ENCODE measurements at places on chromosomes 5 and 9.

GRCh38 chr5:129271308-129271707 lies 176.8 kb downstream of the ISOC1 start:
- peak; percentile 10 for DNase-seq

GRCh38 chr5:74594137-74595040 lies 46.1 kb downstream of the ENC1 start:
- DNase-seq: no peak

GRCh38 chr5:179973391-179973790 lies 65.7 kb upstream of the TBC1D9B start:
- DNase-seq: no peak

- peak; percentile 5 for DNase-seq
Measured at GRCh38 chr5:82018462-82018861, 46.6 kb downstream of the ATG10 start.

DNA sequence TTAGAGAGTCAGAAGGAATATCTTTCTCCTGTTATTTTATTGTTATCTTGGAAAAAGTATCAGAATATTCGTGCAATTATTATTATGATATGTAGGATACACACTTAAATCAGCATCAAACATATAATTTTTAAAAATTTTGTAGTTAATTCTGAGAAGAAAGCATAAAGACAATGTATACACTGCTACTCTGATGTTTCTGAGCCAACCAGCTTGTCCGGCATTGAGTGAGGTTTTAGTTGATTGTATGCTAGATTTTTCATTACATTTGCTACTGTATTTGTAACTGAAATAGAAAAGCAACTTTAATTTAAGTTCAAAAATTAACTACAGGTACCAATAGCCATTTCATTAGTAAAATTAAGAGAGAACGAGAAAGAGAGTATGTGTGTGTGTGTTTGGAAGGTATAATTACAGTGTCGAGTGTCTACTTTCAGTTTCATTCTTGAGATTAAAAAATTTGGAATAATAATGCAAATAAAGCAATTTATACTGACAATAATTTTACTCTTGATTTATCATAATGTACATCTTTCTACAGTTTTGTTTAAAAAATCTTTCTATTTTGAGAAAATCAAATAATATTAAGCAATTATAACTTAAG lies 160.4 kb upstream of the CDH12 start:
- no peak for DNase-seq

- no peak for DNase-seq
Measured at GRCh38 chr9:4514252-4515128, 24.2 kb downstream of the SLC1A1 start.

GRCh38 chr5:132079081-132079480 lies 5.5 kb downstream of the CSF2 start:
- DNase-seq: no peak

DNA sequence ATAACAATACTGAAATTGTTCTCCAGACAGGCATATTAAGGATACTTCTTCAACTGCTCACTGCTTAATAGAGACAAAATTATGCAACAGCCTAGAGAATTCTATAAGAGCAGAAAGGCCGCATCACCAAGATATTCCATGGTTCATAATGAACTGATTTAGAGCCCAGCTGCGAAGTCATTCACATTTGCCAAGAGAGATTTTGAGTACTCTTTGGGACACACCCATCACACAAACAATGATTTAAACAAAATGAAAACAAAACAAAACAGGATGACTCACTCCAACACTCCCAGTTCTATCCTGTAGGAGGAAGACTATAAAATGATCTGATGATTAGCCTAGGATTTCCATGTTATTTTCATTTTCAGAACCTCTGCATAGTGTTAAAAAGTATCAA lies 145.7 kb upstream of the GNA14 start:
- peak; percentile 2 for DNase-seq

DNA sequence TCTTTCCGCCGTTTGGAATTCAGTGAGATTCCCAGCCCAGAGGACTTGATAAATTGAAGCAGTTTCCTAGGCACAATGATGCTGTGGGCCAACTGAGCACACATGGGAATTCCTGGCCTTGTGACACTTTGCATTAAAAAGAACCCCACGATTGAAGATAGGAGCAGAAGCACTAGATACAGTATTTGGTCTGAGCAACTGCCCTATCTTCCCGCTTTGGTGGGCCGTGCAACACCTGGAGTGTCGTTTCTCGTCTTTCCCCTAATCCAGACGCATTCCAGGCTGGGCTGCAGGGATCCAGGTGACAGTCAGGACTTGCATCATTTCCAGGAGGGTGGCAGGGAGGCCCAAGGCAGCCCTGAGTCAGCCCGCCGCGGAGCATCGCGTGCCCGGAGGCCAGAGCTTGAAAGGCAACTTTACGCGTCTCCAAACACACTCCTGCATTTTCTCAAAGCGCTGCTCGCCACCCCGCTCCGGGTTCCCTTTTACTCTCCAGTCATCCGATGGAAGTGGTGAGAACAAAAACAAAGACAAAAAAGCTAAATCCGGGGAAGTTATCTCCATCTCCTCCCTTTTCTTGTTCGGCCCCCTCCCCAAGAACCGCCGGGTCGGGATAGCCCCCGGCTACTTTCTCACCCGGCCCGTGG lies 753 bp upstream of the STC2 start:
- DNase-seq: peak; percentile 69

GRCh38 chr5:152274224-152274623 lies 130.9 kb downstream of the NMUR2 start:
- peak; percentile 0 for DNase-seq

- no peak for DNase-seq
Measured at GRCh38 chr5:112480501-112480900, 61.4 kb upstream of the EPB41L4A start.

- no peak for DNase-seq
Measured at GRCh38 chr9:131813116-131813515, 73.2 kb upstream of the RAPGEF1 start.

DNA sequence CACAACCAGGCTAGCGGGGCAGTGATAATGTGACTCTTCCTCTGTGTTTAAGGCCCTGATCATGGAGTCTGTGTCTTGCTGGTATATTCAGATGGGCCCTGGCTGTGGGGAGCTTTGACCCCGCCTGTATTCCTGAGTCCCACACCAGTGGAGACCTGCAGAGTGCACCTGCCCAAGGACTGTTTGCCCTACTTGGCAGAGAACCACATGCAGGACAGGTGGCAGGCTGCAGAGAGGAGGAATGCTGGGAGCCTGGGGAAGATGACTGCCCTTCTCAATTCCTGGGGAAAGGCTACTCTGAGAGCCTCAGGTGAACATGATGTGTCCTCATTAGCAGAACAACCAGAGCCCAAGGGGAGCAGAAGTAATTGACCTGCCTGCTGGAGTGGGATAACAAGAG lies 36.2 kb downstream of the IARS1 start:
- no peak for DNase-seq

DNA sequence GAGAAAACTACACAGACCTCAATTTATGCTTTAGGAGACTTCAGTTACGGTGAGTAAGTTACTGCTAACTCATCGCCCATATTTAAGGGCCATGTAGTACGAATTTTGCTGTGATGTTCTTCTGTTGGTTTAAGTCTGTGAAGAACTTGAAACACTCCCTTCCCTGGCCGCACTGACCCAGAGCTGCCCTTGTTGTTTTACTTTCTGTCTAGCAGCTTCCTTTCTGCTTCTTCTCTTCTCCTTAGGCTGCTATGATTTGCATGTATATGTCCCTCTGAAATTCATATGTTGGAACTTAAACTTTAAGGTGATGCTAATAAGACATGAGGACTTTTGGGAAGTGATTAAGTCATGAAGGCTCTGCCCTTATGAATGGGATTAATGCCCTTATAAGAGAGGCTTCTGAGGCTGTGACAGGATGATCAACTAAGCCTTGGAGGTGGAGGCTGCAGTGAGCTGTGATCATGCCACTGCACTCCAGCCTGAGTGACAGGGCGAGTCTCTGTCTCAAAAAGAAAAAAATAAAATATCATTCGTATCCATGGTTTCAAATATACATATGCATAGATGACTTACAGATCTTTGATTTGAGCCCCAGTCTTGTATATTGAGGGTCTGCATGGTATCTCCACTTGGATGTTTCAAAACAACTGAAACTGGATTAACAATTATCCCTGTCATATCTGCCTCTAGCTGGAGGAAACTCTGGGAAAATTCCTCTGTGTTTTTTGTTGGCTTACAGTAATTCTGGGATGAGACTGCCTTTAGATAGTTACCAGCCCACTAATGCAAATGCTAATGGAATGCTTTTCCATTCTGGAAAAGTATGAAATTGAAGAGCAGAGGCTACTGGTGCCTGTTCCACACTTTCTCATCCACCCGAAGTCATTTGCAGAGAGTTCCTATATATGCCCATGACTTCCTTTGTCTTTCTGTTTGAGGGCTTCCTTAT lies 263.4 kb upstream of the ACTBL2 start:
- no peak for DNase-seq

DNA sequence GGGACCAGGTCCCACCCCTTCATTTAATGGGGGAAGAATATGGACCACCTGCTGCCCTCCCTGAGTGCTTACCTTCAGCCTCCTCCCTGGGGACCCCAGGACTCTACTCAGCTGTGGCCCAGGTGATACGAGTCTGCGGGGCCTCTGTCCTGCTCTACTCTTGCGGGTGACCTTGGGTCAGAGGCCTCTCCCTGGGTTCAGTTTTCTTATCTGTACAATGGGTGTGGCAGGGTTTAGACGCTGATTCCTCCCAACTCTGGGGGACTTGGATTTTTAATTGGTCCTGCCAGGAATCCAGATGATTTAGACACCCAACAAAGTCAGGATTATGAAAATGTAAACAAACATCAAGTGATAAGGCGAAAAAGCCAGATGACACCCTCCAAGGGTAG lies 25.0 kb downstream of the FAM163B start:
- DNase-seq: no peak

DNA sequence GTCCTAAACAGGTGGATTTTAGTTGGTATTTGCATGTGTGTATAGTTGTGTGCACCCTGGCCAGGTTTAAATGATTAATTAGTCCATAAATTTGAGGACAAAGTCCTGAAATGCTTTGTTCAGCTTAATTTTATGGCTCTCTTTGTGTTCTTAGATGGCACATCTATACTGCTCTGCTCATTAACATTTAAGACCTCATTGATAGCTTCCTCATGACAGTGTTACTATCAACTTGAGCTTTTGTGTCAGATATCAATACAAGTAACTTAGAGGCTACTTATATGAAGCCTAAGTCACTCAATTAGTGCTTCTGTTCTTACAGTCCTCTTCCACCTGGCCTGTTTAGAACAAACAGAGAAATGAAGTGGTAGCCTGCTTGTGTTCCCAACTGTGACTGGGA lies 240.9 kb downstream of the TRPM3 start:
- DNase-seq: no peak

DNA sequence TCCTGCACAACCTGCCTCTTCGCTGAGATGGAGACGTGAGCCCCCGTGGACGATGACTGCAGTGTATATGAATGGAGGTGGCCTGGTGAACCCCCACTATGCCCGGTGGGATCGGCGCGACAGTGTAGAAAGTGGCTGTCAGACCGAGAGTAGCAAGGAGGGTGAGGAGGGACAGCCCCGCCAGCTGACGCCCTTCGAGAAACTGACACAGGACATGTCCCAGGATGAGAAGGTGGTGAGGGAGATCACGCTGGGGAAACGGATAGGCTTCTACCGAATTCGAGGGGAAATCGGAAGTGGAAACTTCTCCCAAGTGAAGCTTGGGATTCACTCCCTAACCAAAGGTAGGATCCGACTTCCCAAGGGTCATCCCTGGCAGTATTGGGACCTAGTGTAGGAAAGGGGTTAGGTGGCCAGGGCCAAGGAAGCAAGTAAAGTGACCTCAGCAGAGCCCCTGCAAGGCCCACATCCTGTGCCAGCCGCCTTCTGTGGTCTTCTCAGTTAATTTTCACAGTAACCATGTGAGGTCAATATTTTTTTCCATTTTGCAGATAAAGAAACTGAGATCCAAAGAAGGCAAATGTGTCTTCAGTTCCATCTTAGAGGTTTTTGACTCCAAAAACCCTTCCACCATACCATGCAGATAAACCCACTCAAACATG lies 53.8 kb downstream of the NIM1K start:
- DNase-seq: no peak

- DNase-seq: no peak
Measured at GRCh38 chr5:178392931-178393394, 160.4 kb upstream of the PHYKPL start.

DNA sequence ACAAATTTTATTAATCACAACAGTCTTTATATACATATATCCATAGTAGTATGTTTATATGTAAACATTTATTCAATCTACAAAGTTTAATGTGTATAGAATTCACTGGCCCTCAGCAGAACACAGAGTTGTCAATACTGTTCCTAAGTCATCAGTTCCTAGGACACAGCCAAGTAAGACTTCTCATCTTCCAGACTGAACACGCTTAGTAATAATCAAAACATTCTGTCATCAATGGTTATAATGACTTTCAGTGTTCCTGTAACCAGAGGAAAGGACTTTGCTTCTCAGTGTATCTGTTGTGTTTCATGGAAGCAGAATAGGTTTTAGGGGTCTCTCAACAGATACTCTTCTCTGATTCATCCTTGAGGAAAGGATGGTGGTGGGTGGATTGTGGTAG lies 82.2 kb downstream of the SMIM23 start:
- peak; percentile 40 for DNase-seq

DNA sequence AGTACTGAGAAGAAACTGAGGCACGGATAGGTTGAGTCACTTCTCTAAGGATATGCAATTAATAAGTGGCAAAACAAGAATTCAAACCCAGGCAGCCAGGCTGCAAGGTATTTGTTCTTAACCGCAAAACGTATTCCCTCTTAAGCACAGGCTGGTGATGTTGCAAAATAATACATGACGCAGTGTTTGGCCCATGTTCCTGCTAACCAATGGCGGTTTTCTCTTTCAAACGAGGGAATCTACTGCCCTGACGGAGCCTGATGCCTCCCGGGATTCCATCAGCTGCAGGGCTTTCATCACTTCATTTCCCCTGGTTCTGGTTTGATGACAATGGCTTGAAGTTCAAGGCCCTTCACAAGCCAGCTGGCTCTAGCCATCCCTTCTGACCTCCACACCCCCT lies 154.8 kb downstream of the SLIT3 start:
- DNase-seq: no peak

GRCh38 chr5:159106569-159107282 lies 7.0 kb upstream of the EBF1 start:
- peak; percentile 67 for DNase-seq

DNA sequence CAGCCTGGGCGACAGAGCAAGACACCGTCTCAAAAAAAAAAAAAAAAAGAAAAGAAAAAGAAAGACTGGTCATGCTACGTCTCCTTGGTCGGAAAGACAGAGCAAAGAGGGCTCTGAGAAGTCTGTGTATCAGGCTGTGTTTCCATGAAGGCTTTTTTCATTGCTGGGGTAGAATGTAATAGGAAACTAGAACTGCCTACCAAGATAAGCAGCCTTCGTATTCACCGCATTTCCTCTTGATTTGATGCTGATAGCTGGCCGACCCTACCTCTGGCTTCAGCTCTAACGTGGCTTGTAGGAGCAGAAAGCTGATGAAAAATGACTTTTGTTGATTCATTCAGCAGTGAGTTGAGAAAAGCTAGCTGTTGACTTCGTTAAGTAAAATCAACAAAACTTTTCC lies 17.4 kb downstream of the SLC1A3 start:
- DNase-seq: no peak

All from fibroblast of skin of abdomen (primary cell).